ENCODE measurements at places on chromosomes 12 and 14.

GRCh38 chr14:61351477-61351876 is 30.1 kb downstream of the PRKCH start:
- DNase-seq: no peak

- no peak for DNase-seq
These were observed 1.6 kb upstream of the RNF34 start for GRCh38 chr12:121398355-121398754.

GRCh38 chr12:94152292-94153078 is 4.1 kb downstream of the PLXNC1 start:
- no peak for DNase-seq

DNA sequence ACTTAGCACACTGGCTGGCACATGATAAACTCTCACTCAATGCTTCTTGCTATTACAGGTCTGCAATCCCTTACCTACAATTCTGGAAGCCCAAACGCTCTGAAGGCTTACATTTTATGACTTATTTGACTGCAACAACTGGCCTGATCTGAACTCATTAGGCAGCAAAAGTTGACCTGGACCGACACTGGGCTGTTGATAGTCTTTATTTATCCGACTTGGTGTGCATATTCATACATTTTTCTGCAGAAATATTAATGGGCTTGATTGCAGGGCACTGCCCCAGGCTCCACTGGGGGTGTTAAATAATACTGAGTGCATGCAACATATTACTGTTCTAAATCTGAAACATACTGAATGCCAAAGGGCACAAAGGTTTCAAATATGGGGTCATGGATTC is 1076.7 kb downstream of the BCL11B start:
- DNase-seq: no peak

GRCh38 chr12:92747151-92747550 is 44.4 kb downstream of the PLEKHG7 start:
- no peak for DNase-seq

- no peak for DNase-seq
These were observed 20.7 kb downstream of the VTI1B start for GRCh38 chr14:67653651-67654280.

- no peak for DNase-seq
These were observed 772.5 kb downstream of the DIO2 start for GRCh38 chr14:79438696-79439342.

- DNase-seq: no peak
These were observed 403 bp upstream of the PNP start for GRCh38 chr14:20468764-20469241.

DNA sequence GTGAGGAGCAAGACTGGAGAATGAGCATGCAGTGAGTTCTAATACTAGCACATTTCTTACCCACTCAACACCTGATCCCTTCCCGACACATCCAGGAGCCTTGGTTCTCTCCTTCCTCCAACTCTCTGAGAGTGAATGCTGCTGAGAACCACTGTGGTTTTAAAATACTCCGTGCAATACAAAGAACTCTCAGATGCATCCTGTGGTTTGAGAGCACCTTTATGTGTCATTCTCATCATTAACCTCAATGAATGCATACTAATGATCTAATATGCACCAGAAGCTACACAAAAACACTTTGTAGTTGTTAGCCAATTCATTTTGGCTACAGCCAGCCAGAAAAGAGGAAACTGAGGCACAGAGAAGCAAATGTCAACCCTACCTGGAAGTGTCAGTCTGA is 87.6 kb downstream of the GALNT8 start:
- DNase-seq: no peak

- DNase-seq: no peak
These were observed 4.9 kb upstream of the HOXC12 start for GRCh38 chr12:53949631-53950436.

DNA sequence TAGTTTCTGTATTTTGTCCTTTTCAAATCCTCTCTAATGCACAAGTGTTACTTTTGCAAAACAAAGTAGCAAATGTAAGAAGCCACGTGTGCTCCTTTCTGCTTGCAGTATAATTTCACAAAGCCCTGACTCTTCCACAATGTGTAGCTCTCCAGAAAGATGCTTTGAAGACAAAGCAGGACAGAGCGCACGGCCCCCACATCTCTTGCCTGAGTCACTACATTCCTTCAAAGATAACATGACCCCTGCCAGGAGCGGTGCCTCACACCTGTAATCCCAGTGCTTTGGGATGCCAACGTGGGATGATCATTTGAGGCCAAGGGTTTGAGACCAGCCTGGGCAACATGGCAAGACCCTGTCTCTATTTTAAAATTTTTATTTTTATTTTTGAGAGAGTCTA is 40.5 kb downstream of the JAG2 start:
- no peak for DNase-seq

DNA sequence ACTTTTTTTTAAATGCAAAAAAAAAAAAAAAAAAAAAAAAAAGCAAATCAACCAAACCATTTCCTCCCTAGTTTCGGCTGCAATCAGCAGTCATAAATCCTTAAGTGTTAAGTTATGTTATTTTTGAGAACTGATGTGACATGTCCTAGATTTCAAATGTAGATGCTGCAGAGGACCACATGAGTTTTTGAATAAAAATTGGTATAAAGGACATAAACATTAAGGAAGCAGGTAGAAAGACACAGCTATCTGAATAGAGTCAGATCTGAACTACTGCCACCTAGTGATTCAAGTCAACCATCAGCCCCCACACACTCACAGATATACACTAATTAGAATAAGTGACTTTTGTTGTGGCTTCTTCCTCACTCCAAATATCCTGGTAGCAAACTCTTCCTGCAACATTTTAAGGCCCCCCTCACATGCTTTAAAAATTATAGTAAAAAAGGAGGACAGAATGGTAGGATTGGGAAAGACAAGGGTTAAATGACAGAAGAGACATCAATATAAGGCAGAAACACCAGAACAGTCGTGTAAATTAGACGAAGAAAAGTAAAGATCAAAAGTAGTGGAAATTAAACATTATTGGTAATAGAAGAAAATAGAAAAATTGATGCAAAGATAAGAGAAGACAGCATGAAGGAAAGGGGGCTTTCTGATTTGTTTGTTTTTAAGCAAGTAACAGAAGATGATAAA is 394.5 kb upstream of the ATP2B1 start:
- DNase-seq: no peak

DNA sequence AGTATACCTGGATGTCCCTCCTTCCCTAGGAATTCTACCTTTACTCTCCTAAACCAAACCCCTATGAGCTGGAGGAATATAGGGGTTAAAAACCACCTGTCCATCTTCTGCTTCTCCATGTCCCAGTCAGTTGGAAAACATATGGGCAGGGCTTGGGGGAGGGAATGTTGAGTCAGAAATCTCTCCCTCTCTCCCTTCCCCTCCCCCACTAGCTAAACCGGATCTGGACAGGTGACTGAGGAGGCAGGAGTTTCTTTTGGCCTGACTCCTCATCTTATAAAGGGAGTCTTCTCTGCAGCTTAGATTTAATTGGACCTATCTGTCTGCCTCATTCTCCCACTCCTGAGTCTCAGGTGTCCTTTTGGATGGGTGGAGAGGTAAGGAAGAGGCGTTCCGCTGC is 6.1 kb downstream of the ERBB3 start:
- DNase-seq: no peak

GRCh38 chr12:81261508-81262207 is 183.8 kb downstream of the ACSS3 start:
- DNase-seq: no peak

DNA sequence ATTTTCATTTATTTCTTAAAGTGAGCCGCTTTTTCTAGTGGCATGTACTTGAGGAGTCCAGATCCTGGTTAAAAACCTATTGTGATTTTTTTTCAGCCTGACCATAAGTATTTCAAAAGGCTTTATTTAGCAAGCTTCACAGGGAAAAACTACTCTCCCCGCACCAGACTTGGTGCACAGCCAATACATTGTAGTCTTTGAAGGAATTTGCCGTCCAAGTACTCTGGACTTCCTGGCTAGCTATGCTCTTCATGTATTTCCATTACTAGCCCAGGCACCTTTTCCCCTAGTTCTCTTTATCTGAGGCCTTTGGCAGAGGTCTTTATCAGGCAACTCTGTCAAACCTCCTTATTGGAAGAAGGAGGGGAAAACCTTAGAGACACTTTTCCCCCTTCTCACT is 234.7 kb downstream of the CCDC91 start:
- no peak for DNase-seq

- DNase-seq: no peak
These were observed 148.7 kb downstream of the SMOC1 start for GRCh38 chr14:70027785-70028428.

- no peak for DNase-seq
These were observed 135.5 kb downstream of the PAWR start for GRCh38 chr12:79555028-79555925.

- no peak for DNase-seq
These were observed 70.9 kb downstream of the GPR135 start for GRCh38 chr14:59394268-59394667.

- DNase-seq: no peak
These were observed 75.1 kb downstream of the TTC7B start for GRCh38 chr14:90740946-90741681.

- no peak for DNase-seq
These were observed 10.4 kb downstream of the TECPR2 start for GRCh38 chr14:102373110-102373509.

DNA sequence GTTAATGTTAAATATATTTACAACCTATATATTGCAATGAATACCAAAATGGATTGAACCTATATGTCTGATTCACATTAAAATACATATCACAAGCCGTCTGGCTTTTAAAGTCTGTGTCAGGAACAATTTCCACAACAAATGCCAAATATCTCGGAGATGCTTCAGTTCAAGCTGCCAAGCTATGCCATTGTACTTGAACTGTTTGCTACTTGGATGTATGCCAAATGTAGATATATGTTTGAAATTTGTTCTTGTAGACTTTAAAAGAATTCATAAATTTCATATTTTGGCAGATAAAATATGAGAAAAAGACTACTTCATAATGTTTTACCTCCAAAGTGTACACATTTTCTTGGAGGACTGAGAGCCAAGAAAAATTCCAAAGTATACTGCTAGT is 37.0 kb downstream of the WASHC3 start:
- no peak for DNase-seq

DNA sequence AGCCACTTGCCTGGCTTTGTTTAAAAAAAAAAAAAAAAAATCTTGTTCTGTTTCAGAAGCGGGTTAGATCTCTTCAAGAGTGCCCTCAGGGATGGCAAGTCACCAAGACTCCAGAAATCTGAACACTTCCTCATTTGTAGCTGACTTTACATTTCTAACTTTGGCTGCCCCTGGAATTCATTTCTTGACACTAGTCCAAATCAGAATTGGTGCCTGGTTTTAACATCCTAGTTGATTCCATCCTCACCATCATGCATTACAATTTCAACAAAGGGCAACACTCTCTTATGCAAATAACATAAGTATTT is 295.5 kb downstream of the RMST start:
- DNase-seq: no peak

- DNase-seq: no peak
These were observed 195.5 kb upstream of the TMPO start for GRCh38 chr12:98319716-98320425.

DNA sequence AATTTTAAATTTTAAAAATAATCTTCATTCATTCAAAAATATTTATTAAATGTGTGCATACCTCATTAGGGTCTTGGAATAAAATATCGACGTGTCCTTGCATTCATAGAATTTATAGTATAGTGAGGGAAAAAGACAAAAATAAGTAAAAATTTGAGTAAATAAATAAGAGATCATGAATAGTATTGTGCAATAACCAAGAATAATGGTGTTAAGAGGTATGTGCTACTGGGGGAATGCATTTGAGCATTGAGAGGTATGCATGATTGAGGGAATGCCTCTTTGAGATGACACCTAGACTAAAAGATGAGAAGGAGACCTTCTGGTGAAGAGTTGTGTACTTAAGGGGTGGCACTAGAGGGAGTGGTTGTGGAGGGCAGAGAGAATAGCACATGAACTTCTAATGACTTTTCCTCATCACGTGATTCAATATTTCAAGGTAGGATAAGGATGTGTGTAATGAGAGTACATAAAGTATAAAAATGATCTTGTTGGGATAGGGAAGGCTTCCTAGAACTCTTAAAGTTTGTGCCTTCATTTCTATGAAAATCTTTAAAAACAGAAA is 18.8 kb upstream of the CATSPERB start:
- DNase-seq: no peak

DNA sequence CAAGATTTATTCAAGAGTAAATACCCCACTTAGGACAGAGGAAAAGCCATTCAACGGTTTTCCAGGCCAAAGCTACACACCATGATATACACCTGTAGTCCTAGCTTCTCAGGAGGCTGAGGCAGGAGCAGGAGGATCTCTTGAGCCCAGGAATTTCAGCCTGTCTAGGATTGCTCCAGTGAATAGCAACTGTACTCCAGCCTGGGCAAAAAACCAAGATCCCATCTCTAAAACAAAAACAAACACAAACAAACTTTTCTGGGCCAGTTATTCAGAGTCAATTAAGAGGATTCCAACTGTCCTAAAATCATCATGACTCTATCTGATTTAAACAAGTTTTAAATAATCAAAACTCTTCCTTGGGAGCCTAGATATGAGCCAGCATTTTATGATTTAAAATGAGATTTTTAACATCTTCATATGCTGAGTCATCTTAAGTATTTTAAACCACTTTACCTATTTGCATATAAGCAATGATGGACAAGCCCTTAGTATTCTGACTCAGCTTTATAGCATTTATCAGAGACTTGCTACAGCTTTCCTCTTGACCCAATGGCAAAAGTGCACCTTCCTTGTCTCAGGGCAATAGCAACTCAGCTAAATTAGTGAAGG is 77.1 kb downstream of the KCNMB4 start:
- no peak for DNase-seq

GRCh38 chr14:84485036-84485435 is 1044.9 kb upstream of the FLRT2 start:
- no peak for DNase-seq

GRCh38 chr14:101336183-101336582 is 225.1 kb upstream of the DIO3 start:
- no peak for DNase-seq

DNA sequence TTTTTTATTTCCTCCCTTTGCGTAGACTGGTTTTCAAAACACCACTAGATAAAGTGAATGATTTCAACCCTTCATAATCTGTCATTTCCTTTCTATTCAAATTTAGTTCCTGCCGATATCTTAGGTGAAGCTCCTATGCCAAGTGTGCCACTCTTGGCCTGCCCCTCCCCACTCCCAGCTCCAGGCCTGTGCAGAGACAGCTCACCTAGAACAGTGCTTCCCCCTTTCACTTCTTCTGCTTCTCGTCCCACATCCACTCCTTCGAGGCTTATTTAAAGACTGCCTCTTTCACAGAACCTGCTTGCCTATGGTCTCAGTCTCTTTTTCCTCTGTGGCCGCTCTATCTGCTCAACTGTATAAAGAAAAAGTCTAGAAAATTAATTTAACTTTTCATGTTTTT is 473.8 kb downstream of the RAD51B start:
- no peak for DNase-seq

All from NCI-H1436 treated with DMSO at 0.1 percent for 48 hours (cell line).